Vagina (tissue), 2 donors: ENCODE measurements at places on chromosomes 7 and 10. TPM values are rescaled to one million over a fixed set of nuclear protein-coding genes. Genes with fewer than 3 reads are reported as not detected.
A peak's percentile ranks its signal among the peaks of the same experiment; 100 is the strongest.

- no peak overlapping the region for H3K4me3 ChIP-seq
- no peaks in the 10 kb centered on the region for H3K36me3 ChIP-seq
- H3K27me3 ChIP-seq: no peaks in the 10 kb centered on the region
- H3K4me1 ChIP-seq: no peaks in the 10 kb centered on the region
- no peak for DNase-seq
Observed at GRCh38 chr7:48638041-48638440, 286.3 kb upstream of the CDC14C start.

GRCh38 chr7:981793-982510 lies 1.0 kb upstream of the CYP2W1 start:
- H3K36me3 ChIP-seq: no peaks in the 10 kb centered on the region
- no peaks in the 10 kb centered on the region for H3K27me3 ChIP-seq
- no peak overlapping the region for H3K4me3 ChIP-seq
- DNase-seq: no peak
- no peak overlapping the region for H3K27ac ChIP-seq
- H3K4me1 ChIP-seq: peaks cover 18% of the 10 kb centered on the region

DNA sequence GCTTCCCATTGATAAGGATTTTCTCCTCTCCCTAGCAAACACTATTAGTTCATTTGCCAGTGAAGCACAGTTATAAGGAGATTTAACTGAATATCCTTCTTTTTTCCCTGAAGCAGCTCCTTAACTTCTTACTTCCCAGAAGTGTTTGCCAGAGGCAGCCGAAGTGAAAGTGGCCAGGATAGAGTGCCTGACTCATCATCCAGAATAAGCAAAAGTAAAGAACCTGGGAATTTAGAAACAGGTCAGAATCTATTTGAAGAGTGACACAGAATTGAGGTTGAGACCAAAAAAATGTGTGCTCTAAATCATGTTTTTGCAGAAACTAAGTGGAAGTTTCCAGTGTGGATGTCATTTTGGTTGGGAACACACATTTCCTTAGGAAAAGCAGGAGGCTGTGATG lies 249.6 kb upstream of the VWC2 start:
- no peak overlapping the region for H3K4me3 ChIP-seq
- H3K27ac ChIP-seq: no peak overlapping the region
- no peaks in the 10 kb centered on the region for H3K36me3 ChIP-seq
- no peaks in the 10 kb centered on the region for H3K27me3 ChIP-seq
- DNase-seq: no peak

DNA sequence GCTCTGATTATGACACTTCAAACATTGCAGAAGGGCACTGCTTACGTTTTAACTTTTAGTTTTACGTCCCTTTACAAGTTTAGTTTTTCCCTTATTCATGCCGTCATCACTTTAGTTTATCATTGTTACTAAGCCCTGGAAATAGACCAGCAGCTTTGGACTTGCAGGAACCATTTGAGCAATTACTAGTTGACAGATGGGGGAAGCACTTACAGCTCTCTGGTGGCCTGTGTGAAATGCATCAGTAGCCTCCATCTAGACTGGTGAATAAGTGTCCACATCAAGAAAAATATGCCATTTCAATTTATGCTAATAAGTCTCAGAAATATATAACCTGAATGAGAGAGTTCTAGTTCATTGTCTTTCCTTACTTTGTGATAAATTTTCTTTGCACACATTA lies 194.9 kb upstream of the GRM3 start:
- DNase-seq: no peak
- no peak overlapping the region for H3K27ac ChIP-seq
- H3K27me3 ChIP-seq: no peaks in the 10 kb centered on the region
- H3K4me3 ChIP-seq: no peak overlapping the region

- no peak overlapping the region for H3K4me3 ChIP-seq
- H3K27me3 ChIP-seq: no peaks in the 10 kb centered on the region
- H3K36me3 ChIP-seq: peaks cover 7% of the 10 kb centered on the region
- no peaks in the 10 kb centered on the region for H3K4me1 ChIP-seq
- no peak overlapping the region for H3K27ac ChIP-seq
- no peak for DNase-seq
Observed at GRCh38 chr7:77579797-77580196, 42.7 kb downstream of the PTPN12 start.

DNA sequence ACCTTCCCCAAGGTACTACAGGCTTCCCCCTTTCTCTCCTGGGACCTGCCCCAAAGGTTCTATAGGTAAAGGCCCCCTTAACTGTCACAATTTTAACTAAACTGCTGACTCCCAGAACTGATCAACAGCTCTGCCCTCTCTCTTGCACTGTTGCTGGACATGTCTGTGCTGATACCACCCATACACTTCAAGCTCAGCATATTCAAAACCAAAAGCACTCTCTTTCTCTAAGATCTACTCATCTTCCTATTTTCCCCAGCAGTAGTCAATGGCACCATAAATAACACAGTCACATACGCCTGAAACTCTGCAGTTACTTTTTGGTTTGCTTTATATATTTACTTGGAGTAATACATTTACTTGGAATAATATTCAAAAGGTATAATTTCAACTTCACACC lies 12.3 kb downstream of the OSBPL3 start:
- H3K4me1 ChIP-seq: peaks cover 46% of the 10 kb centered on the region
- no peak for DNase-seq
- no peak overlapping the region for H3K4me3 ChIP-seq
- H3K36me3 ChIP-seq: no peaks in the 10 kb centered on the region
- no peak overlapping the region for H3K27ac ChIP-seq
- H3K27me3 ChIP-seq: no peaks in the 10 kb centered on the region

DNA sequence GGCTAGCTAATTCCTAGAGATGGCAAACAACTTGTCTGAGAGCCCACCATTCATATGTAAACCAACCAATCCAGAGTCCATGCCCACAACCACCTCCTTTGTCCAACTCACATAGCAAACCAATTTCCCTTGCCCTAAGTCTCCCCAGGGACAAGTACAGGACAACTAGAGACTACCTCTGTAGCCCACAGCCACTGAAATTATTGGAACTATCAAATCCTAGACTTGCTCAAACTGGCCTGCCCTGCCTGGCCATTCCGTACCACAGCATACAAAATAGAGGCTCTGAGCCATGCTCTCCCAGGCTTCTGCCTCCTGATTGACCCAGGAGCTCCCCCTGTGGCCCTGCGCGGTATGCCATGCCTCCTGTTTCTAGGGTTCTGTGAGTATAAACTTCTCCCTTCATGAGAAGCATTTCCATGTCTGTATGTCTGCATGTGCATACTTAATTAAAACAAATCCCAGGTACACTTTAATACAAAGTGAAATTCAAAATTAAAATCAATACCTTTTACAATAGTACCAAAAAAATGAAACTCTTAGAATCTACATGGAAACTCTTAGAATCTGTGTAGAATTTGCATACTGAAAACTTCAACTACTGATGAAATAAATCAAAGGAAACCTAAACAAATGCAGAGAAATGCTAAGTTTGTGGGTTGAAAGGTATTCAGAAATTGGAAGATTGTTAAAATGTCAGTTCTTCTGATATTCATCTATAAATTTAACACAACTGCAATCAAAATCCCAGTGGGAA lies 4.0 kb upstream of the HECW1 start:
- peaks cover 15% of the 10 kb centered on the region for H3K4me1 ChIP-seq
- H3K27ac ChIP-seq: no peak overlapping the region
- H3K27me3 ChIP-seq: peaks cover 10% of the 10 kb centered on the region
- H3K36me3 ChIP-seq: no peaks in the 10 kb centered on the region
- H3K4me3 ChIP-seq: no peak overlapping the region

DNA sequence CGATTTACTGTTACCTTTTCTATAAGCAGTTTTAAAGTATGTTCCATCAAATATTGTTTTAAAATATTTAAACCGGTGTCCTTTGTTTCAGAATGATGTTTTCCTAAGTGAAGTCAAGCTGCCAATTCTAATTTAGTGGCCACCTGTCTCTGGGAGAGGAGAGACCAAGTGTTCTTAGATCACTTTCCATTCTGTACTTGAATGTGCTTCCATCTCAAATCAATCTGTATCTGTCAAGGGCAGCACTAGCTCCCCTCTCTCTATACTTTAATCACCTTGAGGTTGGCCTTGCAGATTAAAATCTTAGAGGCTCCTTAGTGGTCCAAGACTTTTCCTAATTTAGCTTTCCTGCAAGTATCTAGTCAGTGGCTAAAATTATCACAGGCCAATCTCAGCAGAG lies 49.6 kb downstream of the LGI1 start:
- no peak overlapping the region for H3K4me3 ChIP-seq
- H3K27ac ChIP-seq: no peak overlapping the region
- DNase-seq: no peak

DNA sequence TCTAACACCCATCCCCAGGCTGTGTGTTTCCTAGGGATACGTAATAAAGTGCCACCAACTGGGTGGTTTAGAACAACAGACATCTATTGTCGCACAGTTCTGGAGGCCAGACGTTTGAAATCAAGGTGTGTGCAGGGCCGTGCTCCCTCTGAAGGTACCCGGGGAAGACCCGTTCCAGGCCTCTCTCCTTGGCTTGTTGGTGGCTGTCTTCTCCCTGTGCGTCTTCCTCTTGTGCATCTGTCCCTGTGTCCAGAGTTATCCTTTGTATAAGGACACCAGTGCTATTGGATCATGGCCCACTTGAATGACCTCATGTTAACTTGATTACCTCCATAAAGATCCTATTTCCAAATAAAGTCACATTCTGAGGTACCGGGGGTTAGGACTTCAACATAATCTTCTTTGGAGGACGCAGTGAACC lies 15.6 kb downstream of the GRK5 start:
- no peaks in the 10 kb centered on the region for H3K36me3 ChIP-seq
- H3K4me1 ChIP-seq: peaks cover 58% of the 10 kb centered on the region
- H3K4me3 ChIP-seq: no peak overlapping the region
- no peaks in the 10 kb centered on the region for H3K27me3 ChIP-seq

DNA sequence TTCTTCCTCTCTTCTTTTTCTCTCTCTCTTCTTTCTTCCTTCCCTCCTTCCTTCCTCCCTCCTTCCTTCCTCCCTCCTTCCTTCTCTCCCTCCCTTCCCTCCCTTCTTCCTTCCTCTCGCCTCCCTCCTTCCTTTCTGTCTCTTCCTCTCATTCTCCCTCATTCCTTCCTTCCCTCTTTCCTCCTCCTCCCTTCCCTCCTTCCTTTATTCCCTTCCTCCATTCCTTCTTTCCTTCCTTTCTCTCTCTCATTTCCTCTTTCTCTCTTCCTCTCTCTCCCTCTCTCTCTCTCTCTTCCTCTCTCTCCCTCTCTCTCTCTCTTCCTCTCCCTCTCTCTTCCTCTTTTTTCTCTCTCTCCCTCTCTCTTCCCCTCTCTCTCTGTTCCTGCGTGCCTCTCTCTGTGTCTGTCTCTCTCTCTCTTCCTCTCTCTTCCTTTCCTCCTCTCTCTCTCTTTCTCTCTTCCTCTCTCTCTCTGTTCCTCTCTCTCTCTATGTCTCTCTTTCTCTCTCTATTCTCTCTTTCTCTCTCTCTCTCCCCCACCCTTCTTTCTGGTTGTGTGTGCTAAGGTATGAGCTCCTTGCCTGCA lies 80.1 kb upstream of the PFKP start:
- H3K4me1 ChIP-seq: peaks cover 11% of the 10 kb centered on the region
- DNase-seq: no peak
- H3K36me3 ChIP-seq: no peaks in the 10 kb centered on the region
- H3K4me3 ChIP-seq: no peak overlapping the region

- no peak overlapping the region for H3K27ac ChIP-seq
- DNase-seq: no peak
- no peak overlapping the region for H3K4me3 ChIP-seq
- no peaks in the 10 kb centered on the region for H3K4me1 ChIP-seq
Observed at GRCh38 chr10:74575912-74576311, 250.5 kb upstream of the KAT6B start.

DNA sequence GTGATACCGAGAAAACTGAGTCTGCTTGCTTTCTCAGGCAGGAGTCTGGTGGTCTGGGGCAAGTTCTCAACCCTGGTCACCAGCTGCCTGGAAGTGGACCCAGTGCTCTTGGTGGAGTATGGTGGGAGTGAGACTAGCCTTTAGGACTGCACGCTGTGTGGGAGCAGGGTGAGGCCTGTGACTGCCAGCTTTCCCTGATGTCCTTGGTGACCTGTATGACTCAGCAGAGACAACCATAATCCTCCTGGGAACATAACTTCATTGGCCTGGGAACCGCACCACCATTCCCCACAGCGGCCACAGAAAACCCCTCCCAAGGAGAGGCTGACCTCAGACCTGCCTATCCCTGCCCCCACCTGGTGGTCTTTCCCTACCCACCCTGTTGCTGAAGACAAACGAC lies 139.5 kb upstream of the CHRM2 start:
- no peaks in the 10 kb centered on the region for H3K27me3 ChIP-seq
- no peak overlapping the region for H3K27ac ChIP-seq
- no peaks in the 10 kb centered on the region for H3K36me3 ChIP-seq
- H3K4me3 ChIP-seq: no peak overlapping the region
- no peak for DNase-seq

DNA sequence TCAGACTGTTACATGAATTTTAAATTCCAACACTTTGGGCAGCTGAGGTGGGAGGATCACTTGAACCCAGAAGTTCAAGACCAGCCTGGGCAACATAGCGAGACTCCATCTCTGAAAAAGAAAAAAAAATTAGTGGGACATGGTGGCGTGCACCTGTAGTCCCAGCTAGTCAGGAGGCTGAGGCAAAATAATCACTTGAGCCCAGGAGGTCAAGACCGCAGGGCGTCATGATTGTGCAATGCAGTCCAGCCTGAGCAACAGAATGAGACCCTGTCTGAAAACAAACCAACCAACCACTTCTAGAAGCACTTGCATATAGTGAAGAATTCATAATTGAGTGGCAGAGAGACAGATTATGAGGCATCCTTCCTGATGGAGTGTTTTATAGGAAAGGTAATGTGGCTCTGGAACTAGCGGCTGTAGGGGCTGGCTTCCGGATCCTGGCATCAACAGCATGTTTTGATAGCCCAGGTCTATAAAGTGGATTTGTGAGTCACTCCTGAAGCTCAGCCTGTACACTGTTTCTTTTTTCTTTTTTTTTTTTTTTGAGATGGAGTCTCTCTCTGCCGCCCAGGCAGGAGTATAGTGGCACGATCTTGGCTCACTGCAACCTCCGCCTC lies 40.3 kb upstream of the RSBN1L start:
- H3K27ac ChIP-seq: no peak overlapping the region
- H3K4me3 ChIP-seq: no peak overlapping the region
- no peak for DNase-seq
- no peaks in the 10 kb centered on the region for H3K27me3 ChIP-seq

- no peak overlapping the region for H3K27ac ChIP-seq
- DNase-seq: no peak
- no peak overlapping the region for H3K4me3 ChIP-seq
Observed at GRCh38 chr7:117986645-117987269, 113.5 kb upstream of the CTTNBP2 start.

- peak overlapping the region; percentile 59 for H3K27ac ChIP-seq
- no peaks in the 10 kb centered on the region for H3K27me3 ChIP-seq
- H3K4me1 ChIP-seq: peaks cover 30% of the 10 kb centered on the region
- no peak for DNase-seq
Observed at GRCh38 chr7:157282141-157282801, 54.5 kb upstream of the DNAJB6 start.

- no peaks in the 10 kb centered on the region for H3K4me1 ChIP-seq
- no peak overlapping the region for H3K27ac ChIP-seq
- no peak for DNase-seq
- H3K36me3 ChIP-seq: no peaks in the 10 kb centered on the region
- H3K27me3 ChIP-seq: no peaks in the 10 kb centered on the region
Observed at GRCh38 chr7:71484380-71484779, 352.4 kb downstream of the GALNT17 start.

The TYW1B gene
- 6.9 TPM for total RNA-seq

The TMEM72 gene
- not detected for total RNA-seq

The ADAMTS14 gene
- total RNA-seq: not detected

The ELOVL3 gene
- not detected for total RNA-seq

The TLL2 gene
- total RNA-seq: 0.25 TPM

The NEUROG3 gene
- not detected for total RNA-seq
